Activated CD4-positive, CD25-positive, alpha-beta regulatory T cell treated with anti-CD3 and anti-CD28 coated beads, Interleukin-2, amount 50 U/mL, for 24 hours (primary cell): ENCODE measurements at places on chromosomes 1 and 21.

DNA sequence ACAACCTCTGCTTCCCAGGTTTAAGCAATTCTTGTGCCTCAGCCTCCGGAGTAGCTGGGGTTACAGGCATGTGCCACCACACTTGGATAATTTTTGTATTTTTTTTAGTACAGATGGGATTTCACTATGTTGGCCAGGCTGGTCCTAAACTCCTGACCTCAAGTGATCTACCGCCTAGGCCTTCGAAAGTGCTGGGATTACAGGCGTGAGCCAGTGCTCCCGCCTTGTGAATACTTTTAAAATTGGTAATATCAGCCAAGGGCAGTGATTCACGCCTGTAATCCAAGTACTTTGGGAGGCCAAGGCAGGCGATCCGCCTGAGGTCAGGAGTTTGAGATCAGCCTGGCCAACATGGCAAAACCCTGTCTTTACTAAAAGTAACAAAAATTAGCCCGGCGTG lies 33.7 kb downstream of the ZYG11B start:
- no peak for ATAC-seq

GRCh38 chr1:12486401-12487005 lies 131.5 kb downstream of the DHRS3 start:
- ATAC-seq, result no peak

DNA sequence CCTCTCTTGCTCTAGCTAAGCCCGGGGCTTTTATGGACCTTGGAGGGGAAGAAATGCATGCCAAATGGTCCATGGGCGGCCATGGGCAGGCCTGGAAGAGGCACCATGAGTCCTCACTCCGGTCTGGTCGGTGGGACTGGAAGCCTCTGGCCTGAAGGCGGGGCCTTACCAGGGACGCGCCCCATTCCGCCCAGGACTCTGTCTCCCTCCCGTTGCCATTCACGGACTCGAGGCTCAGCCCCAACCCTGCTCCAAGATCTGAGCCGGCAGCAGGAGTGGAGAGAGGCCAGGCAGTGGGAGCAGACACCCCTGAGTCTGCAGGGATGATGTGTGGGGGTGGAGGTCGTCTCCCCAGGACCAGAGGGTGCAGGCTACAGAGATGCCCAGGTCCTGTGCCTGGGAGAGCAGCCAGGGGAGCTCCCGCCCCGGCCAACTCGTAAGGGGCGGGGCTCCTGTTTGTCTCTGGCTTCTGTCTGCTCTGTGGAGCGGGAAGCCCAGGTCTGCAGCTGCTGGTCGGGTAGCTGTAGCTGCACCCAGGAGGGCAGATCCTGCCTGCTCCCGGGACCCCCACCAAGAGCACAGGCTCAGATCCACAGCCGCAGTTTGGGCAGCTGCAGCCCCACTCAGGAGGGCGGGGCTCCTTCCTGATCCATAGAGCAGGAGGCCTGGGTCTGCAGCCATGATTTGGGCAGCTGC lies 8.3 kb upstream of the KANK4 start:
- ATAC-seq, result no peak

DNA sequence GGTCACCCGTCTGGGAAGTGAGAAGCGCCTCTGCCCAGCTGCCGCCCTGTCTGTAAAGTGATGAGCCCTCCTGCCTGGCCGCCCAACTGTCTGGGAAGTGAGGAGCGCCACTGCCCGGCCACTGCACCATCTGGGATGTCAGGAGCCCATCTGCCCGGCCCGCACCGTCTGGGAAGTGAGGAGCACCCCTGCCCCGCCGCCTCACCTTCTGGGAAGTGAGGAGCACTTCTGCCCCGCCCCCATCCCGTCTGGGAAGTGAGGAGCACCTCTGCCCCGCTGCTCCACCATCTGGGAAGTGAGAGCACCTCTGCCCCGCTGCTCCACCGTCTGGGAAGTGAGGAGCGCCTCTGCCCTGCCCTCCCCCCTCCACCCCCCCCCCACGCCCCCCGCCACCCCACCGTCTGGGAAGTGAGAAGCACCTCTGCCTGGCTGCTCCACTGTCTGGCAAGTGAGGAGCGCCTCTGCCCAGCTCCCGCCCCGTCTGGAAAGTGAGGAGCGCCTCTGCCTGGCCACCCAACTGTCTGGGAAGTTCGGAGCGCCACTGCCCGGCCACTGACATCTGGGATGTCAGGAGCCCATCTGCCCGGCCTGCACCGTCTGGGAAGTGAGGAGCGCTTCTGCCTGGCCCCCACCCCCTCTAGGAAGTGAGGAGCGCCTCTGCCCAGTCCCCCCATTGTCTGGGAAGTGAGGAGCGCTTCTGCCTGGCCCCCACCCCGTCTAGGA lies 4.5 kb upstream of the ZZZ3 start:
- no peak for ATAC-seq

DNA sequence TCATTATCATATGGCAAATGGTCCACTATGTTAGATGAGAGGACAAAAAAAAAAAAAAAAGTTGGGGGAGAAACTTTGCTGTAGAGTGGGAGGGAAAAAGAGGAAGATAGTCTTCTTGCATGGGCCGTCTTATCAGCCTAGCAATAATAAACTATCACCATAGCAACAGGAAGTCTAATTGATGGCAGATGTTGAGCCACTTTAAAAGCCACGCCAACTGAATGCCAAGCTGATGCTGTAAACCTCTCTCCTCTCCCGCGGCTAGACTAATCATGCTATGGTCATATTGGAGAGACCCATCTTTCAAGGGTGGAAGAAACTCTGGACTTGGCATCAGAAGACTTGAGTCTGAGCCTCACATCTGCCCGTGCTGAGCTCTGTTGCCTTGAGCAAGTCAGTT lies 122.2 kb upstream of the HOOK1 start:
- no peak for ATAC-seq

- no peak for ATAC-seq
These were observed 19.3 kb downstream of the OBSCN start for GRCh38 chr1:228226956-228227791.

GRCh38 chr1:40316595-40317393 lies at the start of gene COL9A2:
COL9A2 (minus strand) TSS chr1:40317286; CDS start chr1:40317197, 89 bp downstream.
- peak; percentile 67 for ATAC-seq

- no peak for ATAC-seq
These were observed 135.2 kb upstream of the CYYR1 start for GRCh38 chr21:26708223-26708800.

- peak; percentile 39 for ATAC-seq
These were observed 291.2 kb downstream of the PTPRC start for GRCh38 chr1:198929961-198930599.

GRCh38 chr1:119906927-119907652 lies 10.8 kb upstream of the ADAM30 start:
- no peak for ATAC-seq

DNA sequence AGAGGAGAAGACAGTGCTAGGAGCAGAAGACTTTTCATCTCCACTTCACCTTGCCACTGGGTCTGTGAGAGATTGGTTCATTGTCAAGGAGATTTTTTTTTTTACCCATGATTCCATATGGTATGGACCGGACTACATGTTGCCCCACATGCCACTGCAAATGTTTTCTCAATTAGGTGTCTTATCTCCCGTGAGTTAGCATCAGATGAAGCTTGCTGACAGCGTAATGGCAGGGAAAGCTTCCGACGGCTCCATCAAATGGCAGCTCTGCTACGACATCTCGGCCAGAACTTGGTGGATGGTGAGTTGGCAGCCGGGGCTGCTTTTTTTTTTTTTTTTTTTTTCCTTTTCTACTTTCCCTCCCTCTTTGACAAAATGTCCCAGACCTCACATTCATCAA lies 217.2 kb upstream of the NFIA start:
- no peak for ATAC-seq

DNA sequence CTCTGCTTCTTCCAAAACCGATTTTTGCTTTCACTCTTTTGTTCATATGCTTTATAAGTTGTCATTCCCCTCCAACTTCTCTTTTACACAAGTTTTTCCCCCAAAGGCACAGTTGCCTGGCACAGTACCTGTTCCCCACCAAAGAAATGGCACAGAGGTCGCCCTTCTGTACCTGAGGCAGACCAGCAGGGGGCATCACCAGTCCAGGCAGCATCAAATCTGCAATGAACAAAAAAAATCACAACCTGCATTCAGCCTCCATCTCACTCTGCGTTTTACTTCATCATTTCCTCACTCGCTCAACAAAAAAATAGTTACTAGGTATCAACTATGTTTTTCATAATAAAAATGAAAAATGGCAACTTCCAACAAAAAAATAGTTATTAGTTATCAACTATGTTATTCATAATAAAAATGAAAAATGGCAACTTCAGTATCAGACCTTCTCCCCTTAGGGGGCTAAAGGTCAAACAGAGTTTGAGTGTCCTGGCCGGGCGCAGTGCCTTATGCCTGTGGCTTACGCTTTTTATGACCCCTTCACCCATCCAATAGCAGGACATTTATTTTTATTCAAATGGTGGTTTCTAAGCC lies 4.1 kb downstream of the EIF2D start:
- no peak for ATAC-seq

DNA sequence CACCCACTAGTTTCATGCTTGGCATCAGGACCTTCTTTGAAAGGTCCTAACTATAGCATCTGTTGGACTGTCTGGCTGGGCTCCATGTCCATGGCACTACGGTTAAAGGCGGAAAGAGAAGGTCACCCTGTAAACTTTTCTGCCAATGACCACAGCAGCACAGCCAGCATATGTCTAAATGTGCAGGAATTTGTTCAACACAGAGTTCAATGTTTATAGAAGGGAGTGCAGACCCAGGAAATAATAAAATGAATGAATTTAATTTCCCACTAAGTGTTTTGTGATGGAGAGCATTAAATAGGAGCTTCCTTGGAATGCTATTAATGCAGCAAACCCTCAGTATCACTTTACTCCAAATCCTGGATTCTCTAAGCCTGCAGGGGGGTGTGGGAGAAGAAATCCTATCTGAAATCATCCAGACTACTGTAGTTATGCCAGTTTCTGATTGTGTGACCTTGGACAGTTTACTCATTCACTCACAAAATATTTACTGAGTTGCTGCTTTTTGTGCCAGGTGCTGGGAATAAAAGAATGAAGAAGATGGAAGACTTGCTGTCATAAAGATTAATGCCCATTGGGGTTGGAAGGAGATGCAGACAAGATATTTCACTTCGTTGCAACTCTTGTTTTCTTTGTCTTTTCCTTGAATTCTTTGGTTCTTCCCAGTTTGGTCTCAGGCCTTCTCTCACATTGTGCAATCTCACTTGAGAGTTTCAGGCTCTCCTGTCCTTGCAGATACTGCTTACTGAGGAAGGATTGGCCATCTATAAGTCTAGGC lies 195.0 kb downstream of the ROR1 start:
- ATAC-seq, result no peak

DNA sequence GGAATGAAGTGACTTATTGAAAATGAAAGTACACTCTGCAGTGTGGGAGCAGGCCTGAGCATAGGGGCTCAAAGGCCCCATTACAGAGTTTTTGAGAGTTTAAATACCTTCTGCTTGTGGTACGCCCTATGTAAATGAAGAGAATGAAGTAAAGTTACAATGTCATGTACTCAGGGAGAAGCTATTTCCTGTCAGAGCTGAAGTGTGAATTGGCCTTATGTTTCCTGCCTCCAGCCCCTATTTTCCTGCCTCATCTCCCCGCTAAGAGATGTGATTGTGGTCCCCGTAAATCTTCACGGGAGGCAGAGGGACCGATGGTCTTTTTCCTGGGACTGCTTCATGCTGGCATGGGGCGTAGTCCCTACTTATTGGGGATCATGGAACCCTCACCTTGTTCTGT lies 2.5 kb upstream of the ZNF683 start:
- ATAC-seq, result no peak

GRCh38 chr21:38507374-38507942 lies 9.2 kb upstream of the ERG start:
- no peak for ATAC-seq

DNA sequence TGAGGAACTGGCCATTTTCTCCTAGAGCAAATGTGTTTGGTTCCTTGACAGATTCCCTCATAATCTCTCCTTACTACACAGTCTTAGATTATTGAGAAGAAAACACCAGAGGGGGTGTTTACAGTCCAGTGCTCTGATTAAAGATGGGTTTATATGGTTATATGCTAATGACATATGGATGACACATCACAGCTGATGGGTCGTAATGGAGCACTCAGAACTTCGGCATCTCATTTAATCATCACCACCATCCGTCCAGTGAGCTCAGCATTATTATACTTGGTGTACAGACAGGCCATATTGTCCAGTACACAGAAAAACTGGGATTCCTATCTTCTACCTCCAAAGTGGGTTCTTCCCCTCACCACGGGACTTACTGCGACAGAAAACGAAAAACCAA lies 22.3 kb upstream of the NR5A2 start:
- ATAC-seq, result no peak

DNA sequence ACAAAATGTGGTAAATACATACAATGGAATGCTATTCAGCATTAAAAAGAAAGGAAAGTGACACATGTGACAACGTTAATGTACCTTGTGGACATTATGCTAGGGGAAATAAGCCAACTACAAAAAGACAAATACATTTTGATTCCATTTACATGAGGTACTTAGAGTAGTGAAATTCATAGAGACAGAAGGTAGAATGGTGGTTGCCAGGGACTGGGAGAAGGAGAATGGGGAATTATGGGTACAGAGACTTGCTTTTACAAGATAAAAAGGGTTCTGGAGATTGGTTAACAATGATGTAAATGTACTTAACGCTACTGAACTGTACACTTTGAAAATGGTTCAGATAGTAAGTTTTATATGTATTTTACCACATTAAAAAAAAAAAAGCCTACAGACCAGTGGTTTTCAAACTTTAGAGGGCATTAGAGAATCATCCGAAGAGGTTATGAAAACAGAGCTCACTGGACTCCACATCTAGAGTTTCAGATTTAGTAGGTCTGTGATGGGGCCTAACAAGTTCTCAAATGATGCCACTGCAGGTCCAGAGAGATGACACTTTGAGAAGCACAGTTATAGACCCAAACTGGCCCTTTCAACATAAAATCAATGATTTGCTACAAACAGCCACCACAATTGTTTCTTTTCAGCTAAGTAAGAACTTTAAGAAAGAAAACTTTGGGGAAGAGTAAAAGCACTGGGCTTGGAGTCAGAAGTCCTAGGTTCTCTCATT lies 9.6 kb upstream of the ADCY10 start:
- no peak for ATAC-seq

GRCh38 chr21:31182231-31183140 lies 144.2 kb upstream of the KRTAP19-8 start:
- ATAC-seq, result peak; percentile 55

DNA sequence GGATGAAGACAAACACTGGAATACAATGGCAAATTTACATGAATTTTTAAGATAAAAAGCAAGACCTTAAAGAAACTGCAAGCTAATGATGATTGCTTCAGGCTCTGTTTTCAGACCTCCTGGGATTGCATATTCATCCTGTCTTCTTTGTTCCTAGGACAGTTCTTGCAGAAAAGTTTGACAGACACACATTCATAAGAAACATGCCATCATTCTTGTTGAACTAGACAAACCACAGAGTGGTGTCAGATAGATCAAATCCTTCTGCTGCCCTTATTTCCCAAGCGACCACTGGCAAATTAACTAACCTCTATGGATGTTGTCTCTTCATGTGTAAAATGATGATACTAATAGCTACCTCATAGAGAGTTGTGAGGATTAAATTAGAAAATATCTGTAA lies 181.3 kb downstream of the KCTD3 start:
- ATAC-seq, result no peak
